RPMI8226 (cell line): ENCODE measurements at places on chromosomes 4 and X.
A peak's percentile ranks its signal among the peaks of the same experiment; 100 is the strongest.

- DNase-seq, result no peak
These were observed 961.8 kb upstream of the TENM3 start for GRCh38 chr4:181281451-181281850.

DNA sequence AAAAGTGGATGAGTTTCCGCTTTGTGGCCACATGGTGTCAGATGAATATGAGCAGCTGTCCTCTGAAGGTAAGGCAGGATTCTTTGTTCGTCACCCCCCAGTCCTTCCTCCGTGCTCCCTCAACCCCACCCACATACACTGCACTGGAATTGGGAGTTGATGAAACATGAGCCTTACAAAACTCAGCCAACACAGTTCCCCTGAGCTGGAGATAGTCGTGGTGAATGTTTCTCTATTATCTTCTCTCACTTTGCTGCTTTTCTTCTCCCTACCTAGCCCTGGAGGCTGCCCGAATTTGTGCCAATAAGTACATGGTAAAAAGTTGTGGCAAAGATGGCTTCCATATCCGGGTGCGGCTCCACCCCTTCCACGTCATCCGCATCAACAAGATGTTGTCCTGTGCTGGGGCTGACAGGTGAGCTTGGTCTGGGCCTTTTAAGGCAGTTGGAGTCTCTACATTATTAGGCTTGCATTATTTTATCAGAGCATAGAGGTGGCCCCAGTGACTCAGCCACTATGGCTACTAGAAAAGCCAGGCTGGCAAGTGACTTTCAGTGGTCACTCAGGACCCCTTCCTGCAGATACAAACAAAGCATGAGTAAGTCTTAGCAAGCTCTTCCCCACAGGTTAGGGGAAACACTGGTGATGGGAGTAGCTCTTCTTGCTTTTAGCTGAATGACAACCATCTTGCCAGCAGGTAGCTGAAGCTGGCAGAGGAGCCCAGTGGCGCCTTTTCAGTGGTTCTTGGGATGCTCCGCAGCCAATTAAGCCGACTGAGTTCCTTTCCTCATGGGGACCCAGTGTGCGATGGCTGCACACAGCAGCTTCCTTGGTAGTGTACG, 1.6 kb downstream of the RPL10 start:
- DNase-seq, result no peak

DNA sequence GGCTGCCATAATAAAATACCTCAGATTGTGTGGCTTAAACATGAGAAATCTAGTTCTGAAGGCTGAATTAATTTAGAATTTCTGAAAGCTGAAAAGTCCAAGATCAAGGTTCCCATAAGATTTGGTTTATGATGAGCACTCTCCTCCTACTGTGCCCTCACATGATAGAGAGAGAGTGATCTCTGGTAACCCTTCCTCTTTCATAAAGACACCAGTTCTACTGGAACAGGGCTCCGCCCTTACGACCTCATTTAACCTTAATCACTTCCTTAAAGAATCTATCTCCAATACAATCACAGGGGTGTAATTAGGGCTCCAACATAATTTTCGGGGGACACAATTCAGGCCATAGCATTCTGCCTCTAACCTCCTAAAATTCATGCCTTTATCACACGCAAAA, 194.0 kb upstream of the MAB21L2 start:
- no peak for DNase-seq

DNA sequence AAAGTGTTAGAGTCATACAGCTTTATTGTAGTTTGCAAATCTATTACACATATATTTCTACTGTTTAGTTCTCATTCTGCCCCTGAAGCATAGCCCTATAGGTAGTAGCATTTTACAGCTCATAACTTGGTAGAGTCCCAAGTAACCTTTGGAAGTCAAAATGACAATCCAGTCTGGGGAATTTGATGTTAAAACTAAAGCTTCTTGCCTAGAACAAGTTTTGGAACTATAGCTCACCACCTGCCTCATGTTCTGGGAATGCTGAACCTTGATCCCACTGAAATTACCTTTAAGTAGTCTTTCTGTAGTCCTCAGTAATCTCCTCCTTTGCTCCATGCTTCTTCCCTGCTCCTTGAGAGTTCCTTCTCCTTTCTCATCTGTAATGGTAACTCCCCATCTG, 8.4 kb downstream of the UGT8 start:
- no peak for DNase-seq

DNA sequence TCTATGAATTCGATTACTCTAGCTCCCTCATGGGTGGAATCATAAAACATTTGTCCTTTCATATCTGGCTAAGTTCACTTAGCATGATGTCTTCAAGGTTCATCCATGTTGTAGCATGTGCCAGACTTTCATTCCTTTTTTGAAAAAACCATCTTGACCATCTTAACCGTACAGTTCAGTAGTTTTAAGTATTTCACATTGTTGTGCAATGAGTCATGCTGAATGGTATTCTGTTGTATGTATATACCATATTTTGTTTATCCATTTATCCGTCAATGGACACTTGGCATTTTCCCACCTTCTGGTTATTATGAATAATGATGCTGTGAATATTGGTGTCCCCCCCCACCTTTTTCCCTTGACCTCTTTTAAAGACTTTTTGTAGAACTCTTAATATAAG, 72.4 kb upstream of the TLR2 start:
- DNase-seq, result no peak

DNA sequence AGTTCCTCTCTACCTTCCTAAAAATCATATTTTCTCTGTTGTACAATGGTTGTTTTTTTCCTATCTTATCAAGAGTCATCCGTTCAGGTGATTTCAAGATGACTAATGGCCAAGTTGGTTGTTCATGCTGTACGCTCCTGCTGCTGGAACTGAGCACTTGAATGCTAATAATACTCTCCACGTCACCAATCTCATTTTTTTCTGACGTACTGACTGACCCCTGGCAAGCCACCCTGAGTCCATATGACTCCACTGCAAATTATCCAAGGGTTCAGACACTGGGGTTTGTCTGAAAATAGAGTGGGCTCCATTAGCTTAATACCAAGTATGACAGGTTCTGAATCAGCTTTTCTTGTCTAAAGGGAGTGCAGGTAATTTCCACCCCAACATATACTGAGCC, 21.1 kb upstream of the GPR50 start:
- no peak for DNase-seq

GRCh38 chr4:142818476-142818875, 27.6 kb downstream of the INPP4B start:
- DNase-seq, result no peak

DNA sequence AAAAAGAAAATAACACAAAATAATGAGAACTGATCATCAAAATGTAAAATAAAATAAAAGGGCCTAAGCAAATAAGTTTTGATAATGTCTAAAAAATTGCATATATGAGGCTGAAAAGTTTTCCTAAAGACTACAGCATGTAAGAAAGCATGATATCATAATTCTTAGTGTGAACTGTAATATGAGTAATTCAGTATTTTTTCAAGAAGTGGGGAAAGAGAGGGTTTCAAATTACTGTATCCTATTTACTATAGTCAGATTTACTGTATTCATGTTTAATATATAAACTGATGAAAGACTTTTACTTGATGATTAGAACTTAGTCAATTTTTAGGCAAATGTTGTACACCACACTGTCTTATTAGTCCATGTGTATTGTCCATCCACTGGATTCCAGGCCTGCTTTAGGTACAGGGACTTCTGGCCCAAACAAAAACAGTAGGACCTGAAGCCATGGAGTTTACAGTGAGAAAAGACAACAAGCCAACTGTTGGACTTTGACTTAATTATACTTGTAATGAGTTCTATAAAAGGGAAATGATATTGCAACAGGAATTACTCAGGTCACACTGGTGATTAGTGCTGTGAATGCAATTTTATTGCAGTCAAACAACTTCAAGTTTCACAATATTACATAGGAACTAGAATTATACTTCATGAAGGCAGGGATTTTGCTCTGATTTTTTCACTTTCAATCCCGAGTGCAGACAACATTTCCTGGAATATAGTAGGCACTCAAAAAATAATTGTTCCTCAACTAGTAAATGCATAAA, 517.7 kb upstream of the GALNT7 start:
- DNase-seq, result no peak

- no peak for DNase-seq
These were observed 32.4 kb upstream of the SORCS2 start for GRCh38 chr4:7159923-7160322.

DNA sequence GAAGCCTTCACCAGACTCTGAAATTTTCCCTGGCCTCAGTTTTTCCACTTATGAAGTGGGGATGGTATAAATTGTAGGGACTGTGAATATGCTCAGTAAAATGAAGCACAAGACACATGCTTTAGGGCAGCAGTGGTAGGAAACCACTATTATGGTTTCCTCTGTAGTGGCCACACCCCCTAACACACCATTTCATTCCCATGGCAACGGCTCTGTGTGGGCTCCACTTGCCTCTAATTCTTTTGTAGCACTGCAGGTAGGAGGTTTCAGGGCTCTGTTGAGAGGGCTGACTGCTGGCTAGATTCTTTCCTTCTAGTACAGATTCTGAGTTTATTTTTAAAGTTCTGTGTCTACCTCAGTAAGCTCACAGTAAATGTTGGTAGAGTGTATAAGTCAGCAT, 3.5 kb upstream of the VMA21 start:
- DNase-seq, result peak; percentile 29

GRCh38 chr4:84895283-84895682, 71.2 kb downstream of the WDFY3 start:
- DNase-seq, result no peak

DNA sequence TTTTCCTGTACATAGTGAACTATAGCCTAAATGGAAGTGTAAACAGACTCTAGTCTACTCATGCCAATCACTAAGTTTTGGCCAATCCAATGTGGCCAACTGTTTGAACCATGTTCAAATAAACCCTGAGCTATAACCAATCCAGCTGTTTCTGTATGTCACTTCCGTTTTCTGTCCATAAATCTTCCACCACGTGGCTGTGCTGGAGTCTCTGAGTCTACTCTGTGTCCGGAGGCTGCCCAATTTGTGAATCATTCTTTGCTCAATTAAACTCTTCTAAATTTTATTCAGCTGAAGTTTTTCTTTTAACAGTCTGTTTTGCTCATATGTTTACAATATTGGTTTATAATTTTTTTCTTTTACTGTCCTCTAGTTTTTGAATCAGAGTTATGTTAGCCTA, 112.3 kb upstream of the BANK1 start:
- no peak for DNase-seq
